ENCODE measurements at places on chromosomes 7 and 10. TPM values are rescaled to one million over a fixed set of nuclear protein-coding genes. Genes with fewer than 3 reads are reported as not detected.

Gene FAM131B
- 6.9 TPM for total RNA-seq

- H3K27me3 ChIP-seq = no peaks in the 10 kb centered on the region
- H3K36me3 ChIP-seq = no peaks in the 10 kb centered on the region
- peak; percentile 93 for DNase-seq
- 0 out of 2 replicates have a peak overlapping the region, but pooled peaks have one; percentile 21 for H3K4me3 ChIP-seq
- peak overlapping the region; percentile 92 for H3K27ac ChIP-seq
- H3K4me1 ChIP-seq = peaks cover 38% of the 10 kb centered on the region
These were observed 162.5 kb downstream of the MAGI2 start for GRCh38 chr7:79290841-79291497.

- no peaks in the 10 kb centered on the region for H3K27me3 ChIP-seq
- peaks cover 34% of the 10 kb centered on the region for H3K4me1 ChIP-seq
- peak overlapping the region; percentile 25 for H3K27ac ChIP-seq
- DNase-seq = peak; percentile 19
- H3K36me3 ChIP-seq = no peaks in the 10 kb centered on the region
- no peak overlapping the region for H3K4me3 ChIP-seq
These were observed 25.5 kb downstream of the JAZF1 start for GRCh38 chr7:28155019-28155660.

GRCh38 chr10:32367793-32368453 is 21.0 kb upstream of the EPC1 start:
- DNase-seq = peak; percentile 92
- H3K36me3 ChIP-seq = no peaks in the 10 kb centered on the region
- peaks cover 9% of the 10 kb centered on the region for H3K4me1 ChIP-seq
- no peak overlapping the region for H3K27ac ChIP-seq

GRCh38 chr7:151404216-151405011 is 5.4 kb downstream of the WDR86 start:
- H3K4me1 ChIP-seq = no peaks in the 10 kb centered on the region
- H3K27ac ChIP-seq = no peak overlapping the region

GRCh38 chr10:13848520-13849445 is 262.0 kb downstream of the PRPF18 start:
- no peak overlapping the region for H3K4me3 ChIP-seq
- H3K27ac ChIP-seq = no peak overlapping the region
- no peak for DNase-seq
- no peaks in the 10 kb centered on the region for H3K27me3 ChIP-seq

GRCh38 chr10:103911021-103911459 is 6.9 kb downstream of the STN1 start:
- peaks cover 11% of the 10 kb centered on the region for H3K36me3 ChIP-seq
- DNase-seq = no peak
- H3K4me3 ChIP-seq = no peak overlapping the region
- no peak overlapping the region for H3K27ac ChIP-seq

- no peaks in the 10 kb centered on the region for H3K36me3 ChIP-seq
- H3K27ac ChIP-seq = peak overlapping the region; percentile 81
- no peak overlapping the region for H3K4me3 ChIP-seq
- peak; percentile 24 for DNase-seq
- H3K27me3 ChIP-seq = no peaks in the 10 kb centered on the region
These were observed 104.2 kb upstream of the EEPD1 start for GRCh38 chr7:36048902-36049240.

- no peak overlapping the region for H3K4me3 ChIP-seq
- H3K36me3 ChIP-seq = no peaks in the 10 kb centered on the region
- no peak overlapping the region for H3K27ac ChIP-seq
- H3K27me3 ChIP-seq = peaks cover 50% of the 10 kb centered on the region
- no peaks in the 10 kb centered on the region for H3K4me1 ChIP-seq
These were observed 327.4 kb downstream of the SORCS1 start for GRCh38 chr10:106836933-106837663.

DNA sequence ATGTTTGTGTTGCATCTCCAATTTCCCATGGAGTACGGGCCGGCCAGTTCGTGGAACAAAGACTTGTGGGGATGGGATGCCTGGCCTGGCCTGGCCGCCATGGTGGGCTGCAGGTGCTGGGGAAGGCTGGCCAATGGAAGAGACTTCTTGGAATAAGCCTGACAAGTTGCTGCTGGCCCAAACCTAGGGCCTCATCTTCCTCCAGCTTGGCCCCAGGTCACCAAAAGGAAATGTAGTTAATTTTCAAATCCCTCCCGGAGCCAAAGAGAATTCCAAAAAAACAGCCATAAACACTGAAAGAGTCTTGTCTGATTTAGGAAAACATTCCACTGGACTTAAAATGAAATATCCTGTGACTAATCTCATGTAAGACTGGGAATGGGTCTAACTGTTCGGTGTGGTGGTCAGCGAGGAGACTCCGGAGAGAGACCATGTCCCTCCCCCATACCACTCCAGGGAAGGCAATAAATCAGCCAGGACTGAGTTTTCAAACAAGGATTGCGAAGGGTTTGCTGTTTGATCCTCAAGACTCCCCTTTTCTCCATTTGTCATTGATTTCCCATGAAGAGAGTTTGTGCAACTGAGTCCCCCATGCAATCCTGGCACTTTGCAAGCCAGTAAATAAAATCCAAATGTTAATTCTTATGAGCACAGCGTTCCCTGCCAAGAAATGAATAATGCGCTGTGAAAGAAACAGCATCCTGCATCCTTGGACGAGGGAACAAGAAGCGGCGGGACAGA is 128.7 kb upstream of the HABP2 start:
- no peak for DNase-seq
- H3K27ac ChIP-seq = no peak overlapping the region
- H3K27me3 ChIP-seq = no peaks in the 10 kb centered on the region
- H3K4me3 ChIP-seq = no peak overlapping the region

Gene BRAT1
- total RNA-seq = 65.2 TPM

- no peak overlapping the region for H3K27ac ChIP-seq
- H3K27me3 ChIP-seq = no peaks in the 10 kb centered on the region
- peak; percentile 9 for DNase-seq
These were observed 109.3 kb downstream of the CPEB3 start for GRCh38 chr10:92181575-92181974.

Gene C7orf33
- total RNA-seq = not detected

Gene OPALIN
- total RNA-seq = not detected

Gene GOLGA7B
- total RNA-seq = 0.26 TPM

Gene GLI3
- total RNA-seq = 9.6 TPM

Gene UPK3B
- 3.0 TPM for total RNA-seq

GRCh38 chr10:73182568-73182967 is 14.6 kb downstream of the FAM149B1 start:
- H3K27me3 ChIP-seq = no peaks in the 10 kb centered on the region
- DNase-seq = no peak
- no peak overlapping the region for H3K4me3 ChIP-seq
- peaks cover 28% of the 10 kb centered on the region for H3K36me3 ChIP-seq
- no peaks in the 10 kb centered on the region for H3K4me1 ChIP-seq

- no peaks in the 10 kb centered on the region for H3K4me1 ChIP-seq
- DNase-seq = no peak
- H3K27me3 ChIP-seq = no peaks in the 10 kb centered on the region
- no peak overlapping the region for H3K27ac ChIP-seq
- no peaks in the 10 kb centered on the region for H3K36me3 ChIP-seq
- H3K4me3 ChIP-seq = no peak overlapping the region
These were observed 24.4 kb upstream of the LRRC4 start for GRCh38 chr7:128055637-128056036.

DNA sequence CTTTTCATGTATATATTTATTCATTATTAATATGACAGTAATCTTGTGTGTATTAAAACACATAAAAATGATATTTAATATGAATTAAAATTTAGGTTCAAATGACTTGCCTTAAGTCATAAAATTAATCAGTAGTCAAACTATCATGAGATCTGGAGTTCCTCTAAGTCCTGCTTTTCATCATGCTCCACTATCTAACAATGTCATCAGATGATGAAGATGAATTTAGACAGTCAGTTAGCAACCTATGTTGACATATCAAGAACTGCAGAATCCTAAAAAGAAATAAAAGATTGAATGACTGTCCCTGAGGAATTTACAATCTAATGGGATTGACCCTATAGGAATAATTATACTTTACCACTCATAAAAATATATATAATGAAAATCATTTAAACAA is 7.1 kb downstream of the CABCOCO1 start:
- no peak overlapping the region for H3K4me3 ChIP-seq
- H3K27me3 ChIP-seq = no peaks in the 10 kb centered on the region
- no peak for DNase-seq
- H3K4me1 ChIP-seq = no peaks in the 10 kb centered on the region

- H3K4me1 ChIP-seq = 0 out of 2 replicates have a peak, but pooled peaks cover 2% of the 10 kb centered on the region
- H3K4me3 ChIP-seq = no peak overlapping the region
- H3K36me3 ChIP-seq = no peaks in the 10 kb centered on the region
- DNase-seq = no peak
- no peaks in the 10 kb centered on the region for H3K27me3 ChIP-seq
- H3K27ac ChIP-seq = no peak overlapping the region
These were observed 6.0 kb upstream of the PURB start for GRCh38 chr7:44891372-44891771.

Gene HOXA9
- 69.0 TPM for total RNA-seq

GRCh38 chr7:114554781-114555537 is 140.3 kb downstream of the FOXP2 start:
- no peak overlapping the region for H3K4me3 ChIP-seq
- H3K4me1 ChIP-seq = no peaks in the 10 kb centered on the region
- no peak overlapping the region for H3K27ac ChIP-seq
- peaks cover 18% of the 10 kb centered on the region for H3K27me3 ChIP-seq

DNA sequence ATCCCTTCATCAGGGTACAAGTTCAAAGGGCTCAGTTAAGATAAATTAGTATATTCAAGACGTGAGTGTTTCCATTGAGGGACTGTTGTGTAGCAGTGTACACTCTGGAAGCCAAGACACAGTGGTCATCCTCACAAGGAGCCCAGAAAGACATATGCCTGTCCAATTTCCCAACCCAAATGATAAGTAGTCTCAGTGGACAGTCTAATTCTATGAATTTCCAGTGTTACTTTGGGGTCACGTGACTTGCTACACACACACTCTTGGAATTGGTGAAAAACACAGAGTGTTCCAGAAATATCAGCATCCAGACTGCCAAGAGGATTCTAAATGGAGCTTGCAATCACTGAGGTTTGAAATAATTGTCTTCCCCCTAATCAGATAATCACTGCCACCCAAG is 365.1 kb downstream of the WDR11 start:
- H3K4me3 ChIP-seq = no peak overlapping the region
- no peak overlapping the region for H3K27ac ChIP-seq
- H3K27me3 ChIP-seq = peaks cover 49% of the 10 kb centered on the region
- no peaks in the 10 kb centered on the region for H3K4me1 ChIP-seq

Gene STAG3
- 0.07 TPM for total RNA-seq

DNA sequence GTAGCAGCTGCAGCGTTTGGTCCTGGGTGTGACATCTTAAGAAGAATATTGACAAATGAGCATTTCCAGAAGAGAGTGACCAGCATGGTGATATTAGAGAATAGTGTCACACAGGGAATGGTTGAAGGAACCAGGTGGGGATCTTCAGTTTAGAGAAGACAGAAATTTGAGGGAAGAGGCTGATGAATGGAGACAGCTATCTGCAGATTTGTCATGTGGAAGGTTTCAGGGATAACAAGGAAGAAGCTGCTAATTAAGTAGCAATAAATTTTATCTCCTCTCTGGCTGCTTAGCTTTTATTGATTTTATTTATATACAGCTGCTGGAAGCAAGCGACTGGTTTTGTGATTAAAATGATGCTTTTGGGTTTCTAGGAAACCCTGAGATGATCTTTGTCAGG is 26.0 kb downstream of the SDK1 start:
- H3K36me3 ChIP-seq = no peaks in the 10 kb centered on the region
- DNase-seq = no peak
- H3K27ac ChIP-seq = no peak overlapping the region
- no peaks in the 10 kb centered on the region for H3K4me1 ChIP-seq
- no peak overlapping the region for H3K4me3 ChIP-seq

DNA sequence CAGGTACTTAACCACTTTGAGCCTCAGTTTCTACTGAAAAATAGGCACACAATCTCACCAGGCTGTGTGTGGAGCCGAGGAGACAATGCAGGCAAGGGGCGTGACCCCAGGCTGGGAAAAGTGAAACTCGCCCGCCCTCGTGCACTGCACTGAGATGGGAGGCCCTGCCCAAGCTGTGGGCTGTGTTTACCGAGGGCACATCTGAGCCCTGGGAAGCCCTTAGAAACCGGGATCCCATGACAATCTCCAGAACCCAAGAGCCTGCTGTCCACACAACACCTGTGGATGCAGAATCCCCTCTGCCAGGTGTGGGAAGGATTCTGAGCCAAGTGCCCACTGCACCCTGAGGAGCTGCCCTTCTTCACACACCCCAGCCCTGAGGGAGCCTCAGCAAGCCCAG is 198.3 kb downstream of the GRID1 start:
- H3K36me3 ChIP-seq = no peaks in the 10 kb centered on the region
- no peaks in the 10 kb centered on the region for H3K4me1 ChIP-seq
- H3K27me3 ChIP-seq = no peaks in the 10 kb centered on the region
- no peak overlapping the region for H3K27ac ChIP-seq
- H3K4me3 ChIP-seq = no peak overlapping the region

- no peaks in the 10 kb centered on the region for H3K36me3 ChIP-seq
- H3K4me3 ChIP-seq = no peak overlapping the region
- DNase-seq = no peak
- no peaks in the 10 kb centered on the region for H3K27me3 ChIP-seq
- H3K27ac ChIP-seq = no peak overlapping the region
- peaks cover 17% of the 10 kb centered on the region for H3K4me1 ChIP-seq
These were observed 45.8 kb downstream of the FHIP2A start for GRCh38 chr10:114867365-114867764.

Gene GJD4
- total RNA-seq = 0.33 TPM

Gene CRPPA
- 0.75 TPM for total RNA-seq

- H3K36me3 ChIP-seq = peaks cover 35% of the 10 kb centered on the region
- H3K4me1 ChIP-seq = peaks cover 37% of the 10 kb centered on the region
- DNase-seq = no peak
- peak overlapping the region; percentile 99 for H3K4me3 ChIP-seq
- H3K27ac ChIP-seq = peak overlapping the region; percentile 67
- H3K27me3 ChIP-seq = no peaks in the 10 kb centered on the region
These were observed 248 bp downstream of the PSPH start for GRCh38 chr7:56051053-56051338.

Gene MACROH2A2
- total RNA-seq = 103 TPM
